Frontal cortex (tissue), 4 donors: ENCODE measurements at places on chromosomes 7 and 10. TPM values are rescaled to one million over a fixed set of nuclear protein-coding genes. Genes with fewer than 3 reads are reported as not detected.

Gene ANKRD61
- total RNA-seq: under 0.01 TPM

Gene ELMO1
- total RNA-seq: 68.1 TPM

Gene PANK1
- 35.5 TPM for total RNA-seq

Gene PNLIPRP2
- total RNA-seq: not detected

Gene GRID2IP
- 0.41 TPM for total RNA-seq

Gene CHN2
- total RNA-seq: 96.6 TPM

Gene ASIC3
- 0.82 TPM for total RNA-seq

Gene CPN1
- total RNA-seq: not detected

Gene ACHE
- 11.0 TPM for total RNA-seq

Gene HIP1
- 13.5 TPM for total RNA-seq

Gene DDC
- 0.82 TPM for total RNA-seq

Gene CALU
- 55.0 TPM for total RNA-seq

Gene SFTPA1
- not detected for total RNA-seq

Gene MNX1
- not detected for total RNA-seq

Gene ELN
- 11.0 TPM for total RNA-seq

Gene OR2A12
- not detected for total RNA-seq

Gene ENKUR
- 4.5 TPM for total RNA-seq

Gene CH25H
- total RNA-seq: 0.82 TPM

Gene HTRA1
- 41.2 TPM for total RNA-seq

Gene OR2A5
- total RNA-seq: not detected

Gene NPY
- total RNA-seq: 41.2 TPM

Gene BMPER
- 2.9 TPM for total RNA-seq

Gene MRLN
- total RNA-seq: not detected

Gene SEMA3D
- 3.7 TPM for total RNA-seq

Gene CYP2E1
- 14.7 TPM for total RNA-seq

Gene FOXI2
- not detected for total RNA-seq

Gene TNKS2
- total RNA-seq: 92.5 TPM

Gene CALCR
- under 0.01 TPM for total RNA-seq

Gene AKR1B15
- not detected for total RNA-seq

Gene CYP3A4
- not detected for total RNA-seq

Gene TMEM248
- 46.9 TPM for total RNA-seq

Gene RAB19
- total RNA-seq: not detected

Gene GPR85
- 257 TPM for total RNA-seq

Gene ZNF282
- total RNA-seq: 20.8 TPM

Gene GRM3
- total RNA-seq: 155 TPM

Gene ZNF117
- total RNA-seq: 45.7 TPM

Gene SHH
- total RNA-seq: 1.6 TPM
